NCI-H2227 treated with DMSO at 0.1 percent for 48 hours (cell line): ENCODE measurements at places on chromosomes 6 and 20.

DNA sequence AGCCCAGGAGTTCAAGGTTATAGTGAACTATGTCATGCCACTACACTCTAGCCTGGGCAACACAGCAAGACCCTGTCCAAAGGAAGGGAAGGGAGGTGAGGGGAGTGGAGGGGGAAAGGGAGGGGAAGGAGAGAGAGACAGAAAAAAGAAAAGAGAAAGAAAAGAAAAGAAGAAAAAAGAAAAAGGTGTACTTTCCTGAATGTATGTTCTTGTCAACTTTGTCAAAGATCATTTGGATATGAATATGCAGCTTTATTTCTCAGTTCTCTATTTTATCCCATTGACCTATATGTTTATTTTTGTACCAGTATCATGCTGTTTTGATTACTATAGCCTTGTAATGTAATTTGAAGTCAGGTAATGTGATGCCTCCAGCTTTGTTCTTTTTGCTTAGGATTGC, 30.9 kb upstream of the FKBP1C start:
- no peak for DNase-seq

GRCh38 chr6:52547647-52548352, 29.1 kb downstream of the TRAM2 start:
- no peak for DNase-seq

- DNase-seq: no peak
Measured at GRCh38 chr6:15768999-15769398, 106.2 kb upstream of the DTNBP1 start.

- no peak for DNase-seq
Measured at GRCh38 chr20:36320261-36320897, 14.2 kb downstream of the DLGAP4 start.

DNA sequence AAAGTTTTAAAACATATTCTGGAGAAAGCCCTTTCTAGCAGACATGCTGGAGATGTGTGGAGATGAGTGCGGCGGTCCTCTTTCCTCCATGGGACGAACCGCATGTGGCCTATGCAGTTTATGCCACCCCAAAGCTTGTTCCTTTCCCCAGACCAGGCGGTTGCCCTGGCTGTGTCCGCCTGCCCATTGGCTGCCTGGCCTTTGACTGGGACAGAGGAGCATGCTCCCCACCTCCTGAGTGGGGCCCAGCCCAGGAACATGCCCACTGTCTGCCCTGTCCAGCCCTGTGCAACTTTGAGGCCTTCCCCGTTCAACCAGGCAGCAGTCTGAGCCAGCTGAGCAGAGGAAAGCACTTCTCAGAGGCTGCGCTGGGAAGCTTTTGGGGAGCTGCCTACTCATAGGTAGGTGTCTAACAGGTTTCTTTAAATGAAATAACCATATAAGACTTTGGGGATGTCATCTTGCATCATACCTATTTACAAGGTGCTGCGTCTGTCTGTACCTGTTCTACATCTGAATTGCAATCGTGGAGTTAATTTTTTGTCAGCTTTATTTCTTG, 20.6 kb downstream of the FOXC1 start:
- no peak for DNase-seq

DNA sequence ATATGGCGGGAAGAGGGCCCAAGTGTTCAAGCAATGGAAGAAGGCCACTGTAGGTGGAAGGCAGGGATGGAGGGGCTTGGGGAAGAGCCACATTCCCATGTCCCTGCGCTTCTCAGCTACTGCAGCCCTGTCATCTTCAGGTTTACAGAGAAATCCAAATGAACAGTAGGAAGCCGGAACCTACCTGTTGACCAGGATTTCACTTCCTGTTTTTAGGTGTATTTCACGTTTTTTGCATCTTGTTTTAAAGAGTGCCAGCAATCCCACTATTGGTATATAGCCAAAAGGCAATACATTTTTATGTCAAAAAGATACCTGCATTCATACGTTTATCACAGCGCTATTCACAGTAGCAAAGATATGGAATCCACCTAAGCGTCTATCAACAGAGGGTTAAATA, 159.2 kb downstream of the SLC35B3 start:
- no peak for DNase-seq

DNA sequence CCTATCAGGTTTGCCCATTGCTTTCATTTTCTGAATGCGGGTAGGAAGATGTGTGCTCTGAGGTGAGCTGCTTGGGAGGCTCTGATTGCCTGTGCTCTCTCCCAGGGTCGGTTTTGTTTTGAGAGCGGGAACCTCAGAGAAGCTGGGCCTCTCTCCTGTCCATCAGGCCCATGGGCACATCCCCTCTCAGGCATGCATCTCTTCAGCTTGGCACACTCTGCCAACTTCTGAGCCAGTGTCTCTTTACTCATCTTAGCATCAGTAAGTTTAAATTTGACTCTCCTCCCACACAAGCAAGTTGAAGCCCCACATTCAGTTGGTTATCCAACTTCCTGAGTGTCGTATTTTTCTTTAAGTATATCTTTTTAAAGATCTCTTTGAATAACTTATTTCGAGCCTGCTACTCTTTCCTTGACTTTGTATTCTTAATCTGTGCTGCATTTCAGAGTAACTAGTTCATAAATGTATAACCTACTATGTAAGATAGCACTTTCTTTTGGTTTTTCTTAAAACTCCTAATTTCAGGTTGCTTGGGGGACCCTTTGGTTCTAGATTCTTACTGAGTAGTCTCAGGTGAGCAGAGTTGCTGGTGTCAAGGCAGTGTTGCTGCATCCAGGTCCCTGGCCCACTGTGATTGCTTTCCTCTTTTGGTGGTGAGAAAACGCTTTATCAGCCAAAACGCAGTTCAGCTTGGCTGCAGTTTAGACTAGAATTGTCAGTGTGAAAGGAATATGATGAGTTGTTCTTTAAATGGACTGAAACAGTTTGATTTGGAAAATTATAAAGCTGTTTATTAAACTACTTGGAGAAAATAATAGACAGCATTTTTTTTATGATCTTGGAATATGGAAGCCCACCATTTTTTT, 54.8 kb downstream of the SNX9 start:
- no peak for DNase-seq

- no peak for DNase-seq
Measured at GRCh38 chr6:37257320-37257633, 295 bp upstream of the TBC1D22B start.

DNA sequence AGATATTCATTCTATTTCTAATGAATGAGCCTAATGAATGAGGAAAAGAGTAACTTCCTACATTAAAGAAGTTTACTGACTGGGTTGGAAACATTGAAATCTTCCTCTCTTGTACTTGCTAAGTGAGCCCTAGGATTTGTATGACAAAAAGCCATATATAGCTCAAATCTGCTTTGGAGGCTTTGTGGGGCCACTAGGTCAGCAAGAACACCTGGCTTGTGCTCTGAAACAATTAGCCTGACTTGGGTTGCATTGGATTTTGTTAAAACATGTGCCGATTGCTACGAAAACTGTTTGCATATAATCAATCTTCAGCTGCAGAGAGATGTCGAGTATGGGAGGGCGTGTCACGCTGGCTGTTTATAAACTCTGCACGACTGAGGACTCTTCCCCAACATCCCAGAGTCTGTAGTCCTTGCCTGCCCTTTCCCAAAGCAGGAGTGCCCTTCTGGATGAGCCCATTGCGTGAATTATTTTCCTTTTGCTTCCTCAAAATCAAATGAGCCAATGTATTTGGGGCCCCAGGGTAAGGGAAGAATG, 684.8 kb downstream of the DHX35 start:
- DNase-seq: no peak

GRCh38 chr20:44805979-44806620, 4.2 kb downstream of the RIMS4 start:
- DNase-seq: peak; percentile 95

- DNase-seq: peak; percentile 39
Measured at GRCh38 chr6:90284236-90285041, 12.2 kb downstream of the BACH2 start.
